Stimulated activated CD8-positive, alpha-beta memory T cell treated with anti-CD3 and anti-CD28 coated beads, Interleukin-15, amount 100 ng/mL, for 4 hours (primary cell): ENCODE measurements at places on chromosomes 1 and 21.

DNA sequence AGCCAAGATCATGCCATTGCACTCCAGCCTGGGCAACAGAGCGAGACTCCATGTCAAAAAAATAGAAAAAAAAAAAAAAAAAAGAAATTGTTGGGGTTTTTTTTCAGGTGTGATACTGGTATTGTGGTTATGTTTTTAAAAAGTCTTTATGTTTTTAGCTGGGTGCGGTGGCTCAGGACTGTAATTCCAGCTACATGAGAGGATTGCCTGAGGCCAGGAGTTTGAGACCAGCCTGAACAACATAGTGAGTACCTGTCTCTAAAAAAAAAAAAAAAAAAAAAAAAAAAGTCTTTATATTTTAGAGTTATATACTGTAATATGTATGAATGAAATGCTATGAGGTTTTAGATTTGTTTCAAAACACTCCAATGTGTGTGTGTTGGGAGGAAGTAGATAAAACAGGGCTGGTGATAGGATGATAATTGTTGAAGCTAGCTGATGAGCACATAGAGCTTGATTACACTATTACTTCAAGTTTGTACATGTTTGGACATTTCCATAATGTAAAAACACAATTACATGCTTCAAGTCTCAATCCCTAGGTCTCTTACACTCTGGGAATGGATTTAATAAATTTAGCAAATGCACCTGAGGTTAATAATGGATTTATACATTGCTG lies 30.2 kb upstream of the ATP5PO start:
- no peak for DNase-seq

DNA sequence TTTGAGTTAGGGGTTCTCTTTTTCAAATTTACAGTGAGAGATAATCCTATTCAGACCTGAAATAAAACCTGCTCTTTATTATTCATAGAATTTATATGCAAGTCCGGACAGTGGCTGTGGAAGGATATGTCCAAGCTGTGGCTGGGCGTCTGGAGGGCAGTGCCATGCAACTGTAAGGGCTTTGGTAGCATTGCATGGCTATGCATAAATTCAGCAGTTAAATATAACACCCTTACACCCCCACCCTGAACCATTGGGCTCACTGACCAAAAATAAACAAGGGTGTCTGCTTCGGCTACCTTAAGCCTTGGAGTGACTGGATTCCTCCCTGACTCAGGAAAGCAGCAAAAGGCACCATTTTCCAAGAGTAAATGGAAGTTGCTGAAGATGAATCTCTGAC lies 5.4 kb downstream of the CHTOP start:
- no peak for DNase-seq

DNA sequence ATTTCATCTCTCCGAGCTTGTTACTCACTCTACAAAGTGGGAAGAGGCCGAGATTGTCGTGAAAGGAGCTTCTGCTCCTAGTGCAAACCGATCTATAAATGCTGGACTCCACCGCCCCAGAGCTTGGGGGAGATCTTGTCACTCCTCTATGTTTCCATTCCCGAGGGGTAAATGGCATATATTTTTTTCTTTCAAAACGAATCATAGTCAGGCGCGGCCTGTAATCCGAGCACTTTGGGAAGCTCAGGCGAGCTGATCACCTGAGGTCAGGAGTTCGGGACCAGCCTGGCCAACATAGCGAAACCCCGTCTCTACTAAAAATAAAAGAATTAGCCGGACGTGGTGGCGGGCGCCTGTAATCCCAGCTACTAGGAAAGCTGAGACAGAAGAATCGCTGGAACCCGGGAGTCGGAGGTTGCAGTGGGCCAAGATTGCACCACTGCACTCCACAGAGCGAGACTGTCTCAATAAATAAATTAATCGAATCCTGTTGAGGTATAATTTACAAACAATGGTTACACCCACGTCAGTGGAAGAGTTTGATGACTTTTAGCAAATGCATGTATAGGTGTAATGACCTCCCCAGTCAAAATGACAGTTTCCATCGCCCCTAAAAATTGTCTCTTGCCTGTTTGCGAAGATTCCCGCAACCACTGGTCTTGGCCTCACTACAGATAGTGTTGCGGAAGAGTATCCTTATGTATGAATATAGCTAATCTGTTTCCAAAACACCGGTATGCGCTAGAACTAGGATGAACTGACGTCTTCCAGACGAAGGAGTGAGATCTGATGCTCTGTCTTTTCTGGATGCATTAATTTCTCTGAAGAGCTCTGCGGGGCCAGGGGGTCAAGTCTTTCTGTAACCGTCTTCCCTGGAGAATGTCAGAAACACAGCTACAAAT lies 840 bp upstream of the HEATR1 start:
- DNase-seq, result no peak

DNA sequence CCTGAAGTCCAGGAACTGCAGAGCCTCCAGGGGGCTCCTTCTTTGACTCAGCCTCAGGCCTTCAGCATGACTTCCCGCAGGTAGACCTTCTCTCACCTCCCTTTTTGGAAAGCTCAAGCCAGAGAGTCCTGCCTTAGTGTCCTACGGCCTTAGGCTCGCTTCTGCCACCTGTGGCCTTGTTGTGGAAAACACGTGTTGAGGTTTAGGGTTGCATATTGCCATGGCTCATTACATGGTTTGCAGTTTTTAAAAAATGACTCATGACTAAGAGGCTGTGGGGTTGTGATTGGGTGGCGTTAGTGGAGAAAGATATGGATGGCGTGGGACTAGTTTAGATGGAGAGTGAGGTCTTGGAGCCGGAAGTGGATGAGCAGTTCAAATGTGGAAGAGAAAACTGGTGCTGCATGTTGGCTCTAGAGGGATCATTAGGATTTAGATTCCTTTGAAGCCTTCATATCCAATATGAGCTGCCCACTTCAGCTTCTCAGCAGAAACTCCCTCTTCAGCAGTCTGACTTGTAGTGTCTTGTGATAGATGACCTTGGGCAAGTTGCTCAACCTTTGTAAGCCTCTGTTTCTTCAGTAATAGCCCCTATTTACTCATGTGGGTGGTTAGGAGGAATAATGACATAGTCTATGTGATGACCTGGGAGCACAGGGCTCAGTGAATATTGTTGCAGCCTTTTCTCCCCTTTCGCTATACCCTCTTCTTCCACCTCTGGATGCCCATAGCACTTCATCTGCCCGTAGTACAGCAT lies 6.5 kb upstream of the FGGY start:
- DNase-seq, result no peak

DNA sequence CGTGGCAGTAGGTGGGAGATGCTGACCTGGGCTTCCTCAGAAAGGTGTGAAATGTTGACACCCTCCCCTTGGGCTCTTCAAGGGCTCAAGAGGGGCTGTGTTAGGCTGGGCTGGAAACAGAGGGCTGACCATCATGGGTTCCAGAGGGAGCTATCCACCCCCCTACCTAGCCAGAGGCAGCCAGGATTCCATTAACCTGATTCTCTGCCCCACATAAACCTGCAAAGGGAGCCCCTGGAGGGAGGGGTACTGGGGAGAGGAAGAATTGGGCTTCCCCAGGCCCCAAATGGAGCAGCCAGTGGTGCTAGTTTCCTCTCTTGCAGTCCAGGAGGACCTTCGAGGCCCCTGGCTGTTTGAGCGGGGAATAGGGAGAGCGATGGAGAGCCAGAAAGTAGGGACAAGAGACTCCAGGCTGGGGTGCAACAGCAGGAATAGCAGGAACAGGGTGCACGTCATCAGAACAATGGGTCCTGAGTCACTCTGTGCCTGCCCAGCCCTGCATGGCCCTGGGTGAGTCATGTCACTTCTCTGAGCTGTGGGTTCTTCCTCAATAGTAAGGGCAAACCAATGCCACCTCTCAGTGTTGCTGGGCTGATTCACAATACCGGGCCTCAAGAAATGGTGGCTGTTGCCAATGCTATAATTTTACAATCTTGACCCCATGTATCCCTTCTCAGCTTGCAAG lies 121.2 kb downstream of the EPHB2 start:
- no peak for DNase-seq

- no peak for DNase-seq
These were observed 88.1 kb downstream of the DMRTB1 start for GRCh38 chr1:53547231-53547790.

- DNase-seq, result no peak
These were observed 12.1 kb upstream of the LINGO4 start for GRCh38 chr1:151817353-151817730.

GRCh38 chr1:184661801-184662200 lies 92.9 kb downstream of the EDEM3 start:
- no peak for DNase-seq

DNA sequence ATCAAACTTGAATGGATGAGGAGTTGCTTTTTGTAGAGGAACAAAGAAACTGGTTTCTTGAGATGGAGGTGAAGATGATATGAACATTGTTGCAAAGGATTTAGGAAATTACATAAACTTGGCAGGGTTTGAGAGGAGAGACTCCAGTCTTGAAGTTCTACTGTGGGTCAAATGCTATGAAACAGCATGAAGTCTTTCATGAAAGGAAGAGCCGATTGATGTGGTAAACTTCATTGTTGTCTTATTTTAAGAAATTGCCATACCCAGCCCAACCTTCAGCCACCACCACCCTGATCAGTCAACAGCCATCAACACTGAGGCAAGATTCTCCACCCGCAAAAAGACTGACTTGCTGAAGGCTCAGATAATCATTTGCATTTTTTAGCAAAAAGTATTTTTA lies 52.2 kb downstream of the SIPA1L2 start:
- DNase-seq, result no peak

DNA sequence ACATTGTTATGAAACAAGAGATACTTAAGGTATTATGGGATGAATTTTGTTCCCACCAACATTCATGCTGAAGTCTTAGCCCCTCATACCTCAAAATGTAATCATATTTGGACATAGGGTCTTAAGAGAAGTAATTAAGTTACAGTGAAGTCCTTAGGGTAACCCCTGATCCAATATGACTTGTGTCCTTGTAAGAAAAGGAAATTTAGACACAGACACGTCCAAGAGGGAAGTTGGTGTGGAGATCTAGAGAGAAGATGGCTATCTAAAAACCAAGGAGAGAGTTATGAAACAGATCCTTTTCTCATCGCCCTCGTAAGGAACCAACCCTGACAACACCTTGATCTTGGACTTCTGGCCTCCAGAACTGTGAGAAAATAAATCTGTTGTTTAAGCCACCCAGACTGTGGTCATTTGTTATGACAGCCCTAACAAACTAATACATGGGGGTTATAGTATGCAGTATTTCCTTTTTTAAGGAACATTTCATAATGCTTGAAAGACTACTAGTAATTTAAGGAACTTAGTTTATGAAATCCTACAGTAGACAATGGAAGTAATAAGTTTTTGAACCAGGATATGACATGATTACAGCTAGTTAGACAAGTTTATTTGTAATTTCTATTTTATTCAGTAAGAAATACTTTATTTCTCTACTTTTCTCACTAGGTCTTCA lies 875.5 kb upstream of the ADGRL2 start:
- no peak for DNase-seq

- no peak for DNase-seq
These were observed 72.7 kb downstream of the WDR4 start for GRCh38 chr21:42806509-42807140.

DNA sequence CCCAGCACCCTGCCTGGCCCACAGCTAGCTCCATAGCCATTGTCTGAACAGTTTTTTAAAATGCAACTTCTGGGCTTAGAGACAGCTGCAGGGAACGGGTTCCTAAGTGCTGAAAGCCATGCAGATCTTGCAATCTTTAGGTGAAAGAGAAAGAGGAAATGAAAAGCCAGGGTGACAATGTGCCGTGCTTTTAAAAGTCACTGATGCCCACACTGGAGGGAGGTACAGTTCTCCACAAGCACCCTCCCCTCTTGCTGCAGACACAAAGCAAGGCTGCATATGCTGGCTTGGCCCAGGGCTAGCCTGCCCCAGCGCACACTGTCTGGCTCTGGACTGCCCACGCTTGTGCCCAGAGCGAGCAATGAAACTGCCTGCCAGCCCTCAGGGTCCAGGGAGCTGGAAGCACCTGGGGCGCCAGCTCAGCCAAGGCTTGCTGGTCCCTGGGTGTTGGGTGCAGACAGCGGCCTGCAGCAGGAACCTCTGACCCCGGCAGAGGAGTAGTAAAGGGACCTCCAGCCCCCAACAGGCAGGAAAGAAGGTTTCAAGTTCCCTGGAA lies 70.4 kb downstream of the AJAP1 start:
- no peak for DNase-seq

DNA sequence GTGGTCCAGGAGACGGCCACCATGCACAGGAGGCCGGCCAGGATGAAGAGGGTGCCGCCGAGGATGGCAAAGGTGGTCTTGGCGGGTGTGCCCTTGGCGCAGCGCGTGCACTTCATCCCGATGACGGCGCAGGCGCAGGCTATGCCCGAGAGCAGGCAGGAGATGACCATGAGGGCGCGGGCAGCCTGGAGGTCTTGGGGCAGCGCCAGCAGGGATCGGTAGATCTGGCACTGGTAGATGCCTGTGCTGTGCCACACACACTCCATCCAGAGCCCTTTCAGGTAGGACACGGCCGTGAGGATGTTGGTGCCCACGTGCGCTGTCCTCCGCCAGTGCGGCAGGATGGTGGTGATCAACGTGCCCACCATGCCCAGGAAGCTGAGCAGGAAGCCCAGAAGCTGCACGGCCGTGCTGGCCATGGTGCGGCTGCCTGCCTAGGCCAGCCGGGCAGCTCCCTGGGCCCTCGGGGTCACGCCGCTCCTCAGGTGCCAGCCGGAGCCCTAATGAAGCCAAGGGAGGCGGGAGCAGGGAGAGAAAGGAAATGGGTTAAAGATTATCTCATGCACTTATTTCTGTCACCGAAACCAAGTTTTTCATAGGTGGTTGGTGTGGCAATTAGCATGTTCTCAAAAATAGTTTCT lies 18.5 kb downstream of the CLDN14 start:
- DNase-seq, result no peak

DNA sequence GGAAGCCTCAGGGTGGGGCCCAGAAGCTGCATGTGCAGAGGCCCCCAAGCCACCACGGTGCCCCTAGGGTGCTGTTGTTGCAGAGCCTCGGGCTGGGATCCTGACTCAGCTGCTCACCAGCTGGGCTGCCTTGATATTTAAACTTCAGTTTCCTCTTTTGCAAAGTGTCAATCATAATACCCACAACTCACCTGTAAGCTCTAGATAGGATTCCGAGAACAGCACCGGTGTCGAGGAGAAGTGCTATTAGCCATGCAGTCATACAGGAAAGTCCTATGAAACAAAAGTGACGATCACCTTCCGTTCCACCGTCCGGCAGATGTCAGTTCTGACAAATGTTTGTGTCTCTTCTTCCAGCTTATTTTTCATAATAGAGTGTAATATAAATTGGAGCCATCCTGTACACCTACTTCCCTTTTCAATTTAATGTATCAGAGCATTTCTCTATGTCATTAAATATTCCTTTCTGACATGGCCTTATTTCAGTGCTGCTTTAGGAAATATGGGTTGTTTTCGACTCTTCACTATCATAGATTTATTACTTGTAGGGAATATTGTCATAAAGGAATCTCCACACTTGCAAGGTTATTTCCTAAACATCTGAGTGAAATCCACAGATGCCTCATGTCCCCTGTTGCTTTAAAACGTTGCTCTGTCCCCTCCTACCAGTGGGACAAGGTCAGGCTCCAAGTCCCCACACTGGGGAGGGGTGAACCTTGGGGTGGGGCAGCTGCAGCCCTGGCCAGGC lies 100.8 kb downstream of the SIK1 start:
- DNase-seq, result no peak

GRCh38 chr1:187985145-187985896 lies 1156.6 kb downstream of the PLA2G4A start:
- no peak for DNase-seq

GRCh38 chr1:241423541-241424479 lies 66.8 kb upstream of the RGS7 start:
- no peak for DNase-seq
